ENCODE measurements at places on chromosomes 1 and 21. TPM values are rescaled to one million over a fixed set of nuclear protein-coding genes. Genes with fewer than 3 reads are reported as not detected.

- no peak overlapping the region for H3K4me3 ChIP-seq
- H3K36me3 ChIP-seq: no peaks in the 10 kb centered on the region
- peaks cover 7% of the 10 kb centered on the region for H3K4me1 ChIP-seq
- no peaks in the 10 kb centered on the region for H3K27me3 ChIP-seq
- H3K27ac ChIP-seq: no peak overlapping the region
These were observed 37.0 kb downstream of the HS2ST1 start for GRCh38 chr1:86951430-86951829.

DNA sequence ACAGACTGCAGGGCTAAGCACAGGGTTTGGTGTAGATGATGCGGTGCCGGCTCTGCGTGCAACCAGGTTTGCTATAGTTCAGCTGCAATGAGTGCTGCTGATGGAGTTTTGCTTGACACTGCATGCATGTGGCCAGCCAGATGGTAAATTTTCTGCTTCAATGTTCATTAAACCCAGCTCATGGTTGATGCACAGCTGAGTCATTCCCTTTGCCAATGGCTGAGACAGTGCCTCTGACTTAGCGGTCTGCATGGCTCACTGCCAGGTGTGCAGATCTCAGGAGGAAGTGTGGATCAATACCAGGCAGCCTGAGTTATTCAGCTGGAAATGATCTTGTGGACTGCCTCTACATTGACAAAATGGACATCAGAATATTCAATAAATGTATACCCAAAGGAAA, 172.7 kb upstream of the ZP4 start:
- no peaks in the 10 kb centered on the region for H3K27me3 ChIP-seq
- H3K36me3 ChIP-seq: peaks cover 3% of the 10 kb centered on the region
- DNase-seq: no peak
- H3K4me3 ChIP-seq: no peak overlapping the region
- no peaks in the 10 kb centered on the region for H3K4me1 ChIP-seq

DNA sequence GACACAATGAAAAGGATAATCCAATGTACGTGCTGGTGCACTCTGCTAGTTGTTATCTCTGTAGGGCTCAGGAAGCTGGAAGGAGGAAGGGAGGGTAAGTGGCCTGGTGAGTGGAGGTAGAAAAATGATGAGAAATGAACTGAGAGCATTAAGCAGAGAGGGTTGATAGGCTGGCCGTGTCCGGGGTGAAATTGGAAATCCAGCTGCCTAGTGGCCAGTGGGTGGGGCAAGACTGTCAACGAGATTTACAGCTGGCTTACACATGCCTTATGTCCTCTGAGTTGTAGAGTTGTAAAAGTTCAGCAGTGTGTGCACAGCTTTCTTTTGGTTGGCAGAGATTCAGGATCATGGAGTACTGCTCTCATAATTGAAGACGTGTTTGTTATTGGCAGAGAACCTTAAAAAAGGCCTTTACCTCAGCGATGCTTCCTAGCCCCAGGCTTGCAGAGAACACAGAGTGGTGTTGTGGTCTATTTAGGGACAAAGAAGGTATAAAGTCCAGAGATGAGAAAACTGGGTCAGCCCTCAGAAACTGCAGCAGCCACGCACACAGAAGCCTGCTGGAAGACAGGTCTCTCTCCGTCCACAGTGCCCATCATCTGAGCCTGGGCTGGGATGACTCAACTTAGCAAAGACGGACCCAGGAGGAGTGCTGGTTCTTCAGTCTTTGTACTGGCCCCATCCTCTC, 132.4 kb downstream of the EDEM3 start:
- H3K27ac ChIP-seq: no peak overlapping the region
- H3K4me1 ChIP-seq: no peaks in the 10 kb centered on the region
- no peak for DNase-seq

GRCh38 chr1:244226435-244226834, 175.4 kb downstream of the ZBTB18 start:
- no peak for DNase-seq
- H3K4me1 ChIP-seq: no peaks in the 10 kb centered on the region
- no peak overlapping the region for H3K4me3 ChIP-seq
- no peaks in the 10 kb centered on the region for H3K27me3 ChIP-seq

- no peaks in the 10 kb centered on the region for H3K36me3 ChIP-seq
- H3K27me3 ChIP-seq: peaks cover 16% of the 10 kb centered on the region
- DNase-seq: no peak
- no peak overlapping the region for H3K27ac ChIP-seq
- no peaks in the 10 kb centered on the region for H3K4me1 ChIP-seq
- no peak overlapping the region for H3K4me3 ChIP-seq
These were observed 2.4 kb downstream of the MAB21L3 start for GRCh38 chr1:116113615-116114014.

DNA sequence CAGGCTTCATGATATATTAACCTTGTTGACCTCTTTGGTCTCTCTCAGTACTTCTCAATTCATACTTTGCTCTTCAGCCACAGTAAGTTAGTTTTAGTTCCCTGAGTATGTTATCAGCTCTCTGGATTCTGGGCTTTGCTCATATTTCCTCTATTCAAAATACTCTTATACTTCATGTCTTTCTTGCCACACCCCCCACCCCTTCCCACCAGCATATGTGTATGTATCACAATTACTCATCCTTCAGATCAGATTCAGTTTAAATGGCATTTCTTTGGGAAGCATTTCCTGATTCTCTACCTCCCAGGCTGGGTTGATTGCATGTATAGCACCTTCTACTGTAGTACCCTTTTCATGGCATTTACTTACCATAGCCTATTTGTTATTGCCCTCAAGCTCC, 28.3 kb downstream of the SLC30A7 start:
- peak; percentile 16 for DNase-seq
- peaks cover 42% of the 10 kb centered on the region for H3K4me1 ChIP-seq
- H3K4me3 ChIP-seq: peak overlapping the region; percentile 16
- H3K36me3 ChIP-seq: peaks cover 9% of the 10 kb centered on the region
- H3K27me3 ChIP-seq: no peaks in the 10 kb centered on the region
- H3K27ac ChIP-seq: no peak overlapping the region

DNA sequence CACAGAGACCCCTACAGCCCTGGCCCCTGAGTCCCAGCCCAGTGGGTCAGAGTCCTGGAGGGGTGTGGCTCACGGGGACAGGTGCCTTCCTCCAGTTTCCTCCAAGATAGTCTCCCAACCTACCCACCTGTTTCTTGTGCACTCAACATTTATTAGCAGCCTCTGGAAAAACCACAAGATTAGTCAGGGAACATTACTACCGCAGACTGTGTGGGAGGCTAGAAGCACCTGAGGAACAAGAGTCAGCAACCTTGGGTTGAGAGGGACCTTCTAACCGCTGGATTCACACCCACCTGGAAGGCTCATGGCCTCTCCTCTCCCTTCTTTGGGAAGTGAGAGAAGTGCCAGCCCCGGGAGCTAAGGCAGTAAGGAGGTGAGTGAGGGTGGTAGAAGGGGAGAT, 22.5 kb upstream of the IKBKE start:
- peaks cover 12% of the 10 kb centered on the region for H3K36me3 ChIP-seq
- no peak for DNase-seq
- H3K27ac ChIP-seq: no peak overlapping the region
- H3K27me3 ChIP-seq: no peaks in the 10 kb centered on the region
- no peak overlapping the region for H3K4me3 ChIP-seq
- H3K4me1 ChIP-seq: peaks cover 9% of the 10 kb centered on the region

- DNase-seq: no peak
- no peaks in the 10 kb centered on the region for H3K36me3 ChIP-seq
- H3K27ac ChIP-seq: no peak overlapping the region
These were observed 183.7 kb upstream of the FAM78B start for GRCh38 chr1:166350490-166350889.

Gene ATP1A4
- total RNA-seq: not detected

Measured in activated T-cell treated with anti-CD3 and anti-CD28 coated beads, Interleukin-2, amount 50 U/mL, for 72 hours (primary cell).